ENCODE measurements at places on chromosomes 3 and 15.

GRCh38 chr3:16738451-16738850 is 133.2 kb upstream of the DAZL start:
- no peak for DNase-seq

GRCh38 chr3:144626835-144627234 is 655.2 kb downstream of the DIPK2A start:
- no peak for DNase-seq

GRCh38 chr3:87414271-87414670 is 137.9 kb upstream of the POU1F1 start:
- DNase-seq: no peak

DNA sequence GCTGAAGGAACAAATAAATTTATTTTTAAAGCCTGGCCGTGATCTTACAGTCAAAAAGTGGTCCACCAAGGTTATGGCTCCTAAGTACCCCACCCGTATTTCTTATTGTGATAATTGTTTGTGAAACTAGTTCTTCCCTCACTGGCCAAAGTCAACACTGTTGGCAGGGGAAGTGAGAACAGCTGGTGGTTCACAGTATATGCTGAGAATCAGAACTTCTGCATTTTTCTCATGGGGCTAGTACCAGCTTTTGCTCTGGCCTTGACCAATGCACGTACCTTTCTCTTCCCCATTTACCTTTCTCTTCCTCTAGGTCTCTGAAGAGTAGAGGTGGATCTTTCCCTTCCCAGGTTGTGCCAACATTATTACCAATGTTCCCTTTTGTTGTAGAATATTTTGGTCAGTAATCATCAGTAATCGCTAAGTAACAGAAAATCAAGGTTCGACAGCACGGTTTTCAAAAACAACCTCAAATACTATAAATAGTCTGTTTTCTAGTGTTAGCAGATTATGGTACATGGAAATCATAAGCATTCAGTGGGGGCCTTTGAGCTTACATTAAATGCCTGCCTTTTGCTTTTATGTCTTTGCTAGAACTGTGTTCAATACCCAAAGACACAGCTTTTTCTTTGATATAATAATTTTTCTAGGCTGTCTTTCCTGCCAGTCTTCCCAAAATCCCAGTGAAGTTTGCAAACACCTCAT is 268.0 kb downstream of the LPP start:
- no peak for DNase-seq

DNA sequence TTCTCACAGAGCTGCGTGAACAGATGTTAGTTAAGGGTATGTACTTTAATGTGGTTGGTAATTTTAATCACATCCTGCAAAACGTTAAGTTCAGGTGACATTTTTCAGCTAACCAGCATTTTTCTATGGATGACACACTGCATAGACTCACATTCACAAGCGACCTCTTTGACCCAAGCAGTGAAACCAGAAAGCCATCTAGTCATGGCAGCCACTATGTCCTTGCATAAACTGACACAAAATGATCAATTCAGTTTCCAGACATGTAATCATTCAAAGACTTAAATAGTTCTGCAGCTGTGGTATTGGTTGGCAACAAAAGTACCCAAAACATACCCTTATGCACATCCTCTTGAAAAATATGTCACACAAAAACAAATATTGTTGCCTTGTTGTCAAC is 7.4 kb upstream of the CAPN7 start:
- no peak for DNase-seq

DNA sequence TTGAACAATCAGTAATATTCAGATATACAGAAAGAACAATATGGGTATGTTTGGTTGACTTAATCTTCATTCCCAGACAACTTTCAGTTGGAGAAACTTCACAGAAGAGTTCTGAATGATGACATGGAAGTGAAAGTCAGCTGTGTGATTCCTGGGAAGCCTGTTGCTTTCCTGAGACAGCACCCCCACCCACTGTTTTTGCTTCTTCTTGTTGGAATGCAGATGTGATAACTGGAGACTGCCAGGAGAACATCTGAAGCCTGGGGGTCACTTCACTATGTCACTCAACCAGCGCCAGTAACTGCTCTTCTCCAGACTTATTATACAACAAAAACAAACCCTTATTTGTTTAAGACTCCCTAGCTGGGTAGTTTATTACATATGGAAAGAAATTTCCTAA is 599.4 kb downstream of the ZIC1 start:
- DNase-seq: no peak

DNA sequence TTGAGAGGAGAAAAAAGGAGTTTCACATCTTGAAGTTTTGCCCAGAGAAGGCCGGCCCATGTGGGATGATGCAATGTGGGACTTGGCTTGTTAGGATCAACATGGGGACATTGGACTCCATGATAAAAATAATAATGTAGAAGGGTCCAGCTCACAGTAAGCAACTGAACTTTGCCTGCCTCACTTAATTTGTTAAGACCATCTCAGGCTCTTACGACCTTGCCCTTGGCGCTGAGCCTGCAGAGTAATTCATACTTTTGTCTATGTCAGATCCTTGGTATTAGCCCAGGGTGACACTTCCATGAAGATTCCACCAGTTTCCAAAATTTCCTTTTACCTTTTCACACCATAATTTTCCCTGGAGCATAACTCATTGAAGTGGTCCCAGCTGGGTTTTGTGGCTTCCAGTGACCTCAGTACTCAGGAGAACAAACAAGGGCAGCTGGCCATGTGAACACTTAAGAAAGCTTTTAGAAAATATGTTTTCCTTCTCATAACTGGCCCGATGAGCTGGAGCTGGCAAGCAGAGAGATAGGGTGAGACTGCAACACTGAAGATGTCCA is 315.4 kb upstream of the RASGRP1 start:
- DNase-seq: no peak

GRCh38 chr3:45946307-45946706 is 3.0 kb downstream of the CXCR6 start:
- DNase-seq: no peak
